MCF 10A (cell line): ENCODE measurements at places on chromosomes 7 and 10. TPM values are rescaled to one million over a fixed set of nuclear protein-coding genes. Genes with fewer than 3 reads are reported as not detected.

Gene LBX1
- total RNA-seq = not detected in 2 replicates

Gene UPK3BL2
- 17.4 and 20.0 TPM in 2 replicates for total RNA-seq

Gene CREB3L2
- 74.2 and 79.4 TPM in 2 replicates for total RNA-seq

Gene NUP205
- total RNA-seq = 50.6 and 51.0 TPM in 2 replicates

Gene ZCCHC24
- 2.8 and 3.1 TPM in 2 replicates for total RNA-seq

GRCh38 chr7:41979834-41980307 is 257.1 kb downstream of the GLI3 start:
- H3K27me3 ChIP-seq = no peaks in the 10 kb centered on the region
- H3K27ac ChIP-seq = peak overlapping the region; percentile 28
- H3K4me1 ChIP-seq = peaks cover 43% of the 10 kb centered on the region
- no peak overlapping the region for H3K4me3 ChIP-seq

GRCh38 chr10:89022734-89023133 is 32.1 kb downstream of the FAS start:
- no peak for DNase-seq
- peaks cover 62% of the 10 kb centered on the region for H3K36me3 ChIP-seq
- no peaks in the 10 kb centered on the region for H3K27me3 ChIP-seq
- H3K4me3 ChIP-seq = no peak overlapping the region

- H3K4me1 ChIP-seq = peaks cover 10% of the 10 kb centered on the region
- peaks cover 5% of the 10 kb centered on the region for H3K36me3 ChIP-seq
- no peak for DNase-seq
- no peak overlapping the region for H3K27ac ChIP-seq
Observed at GRCh38 chr10:80585812-80586211, 48.1 kb downstream of the SH2D4B start.

GRCh38 chr10:12909836-12910185 is 91.7 kb downstream of the CCDC3 start:
- peaks cover 6% of the 10 kb centered on the region for H3K4me1 ChIP-seq
- H3K27me3 ChIP-seq = no peaks in the 10 kb centered on the region
- no peak overlapping the region for H3K4me3 ChIP-seq
- no peak for DNase-seq
- no peaks in the 10 kb centered on the region for H3K36me3 ChIP-seq

DNA sequence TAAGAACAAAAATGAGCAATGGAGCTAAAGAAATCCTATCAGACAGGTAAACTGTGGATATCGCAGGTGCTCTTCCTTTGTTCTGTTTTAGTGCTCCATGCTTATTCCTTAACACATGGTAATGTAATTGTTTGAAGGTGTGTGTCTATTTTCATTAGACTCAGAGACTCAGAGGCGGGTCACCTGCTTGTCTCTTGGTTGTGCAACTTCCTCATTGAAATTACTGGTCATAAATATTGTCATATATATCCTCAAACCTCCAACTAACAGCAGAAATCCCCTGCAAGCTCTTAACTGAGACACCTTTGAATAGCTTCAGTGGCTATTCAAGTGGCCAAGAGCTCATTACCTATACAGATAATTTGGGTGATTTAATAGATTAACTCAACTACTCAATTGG is 177.2 kb downstream of the PTN start:
- H3K4me3 ChIP-seq = no peak overlapping the region
- no peaks in the 10 kb centered on the region for H3K4me1 ChIP-seq
- H3K27ac ChIP-seq = no peak overlapping the region
- DNase-seq = no peak

- peaks cover 22% of the 10 kb centered on the region for H3K27me3 ChIP-seq
- H3K4me3 ChIP-seq = no peak overlapping the region
- H3K36me3 ChIP-seq = no peaks in the 10 kb centered on the region
- no peaks in the 10 kb centered on the region for H3K4me1 ChIP-seq
- no peak for DNase-seq
- H3K27ac ChIP-seq = no peak overlapping the region
Observed at GRCh38 chr7:132092106-132092505, 484.2 kb downstream of the PLXNA4 start.

DNA sequence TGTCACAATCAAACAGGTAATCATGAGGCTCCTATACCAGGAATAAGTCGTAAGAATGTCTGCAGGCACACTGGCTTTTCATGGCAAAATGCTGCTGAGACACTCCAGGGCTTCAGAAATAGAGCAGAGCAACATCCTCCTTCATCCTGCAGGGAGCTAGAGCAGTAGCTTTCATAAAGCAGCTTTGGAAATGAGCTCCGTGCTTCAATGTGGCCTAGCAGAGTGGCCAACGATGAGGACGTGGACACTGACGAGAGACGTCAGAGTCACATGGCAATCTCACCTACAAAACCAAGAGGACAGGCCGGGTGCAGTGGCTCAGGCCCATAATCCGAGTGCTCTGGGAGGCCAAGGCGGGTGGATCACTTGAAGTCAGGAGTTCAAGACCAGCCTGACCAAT is 9.8 kb downstream of the COBL start:
- H3K27ac ChIP-seq = no peak overlapping the region
- H3K36me3 ChIP-seq = no peaks in the 10 kb centered on the region
- no peak for DNase-seq
- no peaks in the 10 kb centered on the region for H3K27me3 ChIP-seq

DNA sequence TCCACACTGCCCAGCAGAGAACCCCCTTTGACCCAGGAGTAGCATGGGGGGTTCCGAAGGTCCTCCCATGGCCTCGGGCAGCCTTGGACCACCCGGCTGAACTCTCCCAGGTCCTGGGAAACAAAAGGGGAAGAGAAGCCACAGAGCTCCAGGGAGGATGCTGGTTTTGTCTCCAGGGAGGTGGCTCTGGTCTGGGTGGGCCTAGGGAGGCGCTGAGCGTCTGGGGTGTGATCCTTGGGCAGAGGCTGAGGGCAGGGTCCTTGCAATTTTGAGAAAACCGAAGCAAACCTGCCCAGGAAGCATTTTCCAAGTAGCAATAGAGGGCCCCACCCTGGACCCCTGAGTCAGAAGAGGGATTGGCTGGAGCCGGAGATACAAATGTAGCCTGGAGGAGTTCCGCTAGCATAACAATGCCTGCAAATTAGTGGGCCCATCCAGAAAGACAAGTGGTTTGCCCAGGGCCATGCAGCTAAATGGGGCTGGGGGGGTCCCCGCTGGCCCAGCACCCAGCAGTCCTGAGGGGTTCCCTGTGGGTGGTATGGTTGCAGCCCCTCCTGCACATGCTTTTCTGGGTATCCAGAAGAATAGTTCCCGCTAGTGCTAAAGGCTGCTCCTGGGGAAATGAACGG is 2.0 kb downstream of the UTF1 start:
- DNase-seq = no peak
- no peaks in the 10 kb centered on the region for H3K27me3 ChIP-seq
- H3K4me3 ChIP-seq = no peak overlapping the region
- H3K27ac ChIP-seq = no peak overlapping the region

- no peak overlapping the region for H3K27ac ChIP-seq
- no peak overlapping the region for H3K4me3 ChIP-seq
- DNase-seq = no peak
- H3K27me3 ChIP-seq = peaks cover 9% of the 10 kb centered on the region
Observed at GRCh38 chr10:126611303-126611702, 59.2 kb downstream of the C10orf90 start.

DNA sequence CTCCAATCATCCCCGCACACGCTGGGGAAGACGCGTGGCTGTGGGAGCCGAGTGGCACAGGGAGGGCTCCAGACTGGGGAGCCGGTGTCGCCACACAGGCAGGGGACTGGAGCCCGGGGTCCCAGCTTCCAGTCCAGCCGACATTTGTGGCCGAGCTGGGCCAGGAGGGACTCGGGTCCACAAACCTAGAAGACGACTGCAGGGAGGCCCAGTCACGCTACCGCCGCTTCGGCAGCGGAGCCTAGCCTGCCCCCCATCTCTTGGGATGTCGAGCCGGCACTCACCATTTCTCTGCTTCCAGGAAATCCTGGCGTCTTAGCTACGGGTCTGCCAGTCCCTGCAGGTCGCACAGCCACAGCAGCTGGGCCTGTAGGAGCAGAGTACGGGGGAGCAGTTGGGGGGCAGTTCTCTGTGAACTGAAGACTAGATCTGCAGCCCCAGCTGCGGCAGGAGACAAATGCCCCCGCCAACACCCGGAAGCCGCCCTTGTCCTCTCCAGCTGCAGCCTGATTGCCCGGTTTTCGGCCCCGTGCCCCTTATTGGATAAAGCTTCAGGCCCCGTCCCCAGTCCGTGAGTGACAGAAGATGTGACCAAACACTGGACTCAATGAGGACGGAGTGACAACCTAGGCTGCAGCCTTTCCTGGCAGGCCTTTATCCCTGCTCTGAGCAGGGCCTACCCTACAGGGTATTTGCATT is 270.7 kb downstream of the ZNF33B start:
- DNase-seq = no peak
- H3K27me3 ChIP-seq = no peaks in the 10 kb centered on the region
- H3K4me3 ChIP-seq = peak overlapping the region; percentile 57
- no peaks in the 10 kb centered on the region for H3K36me3 ChIP-seq

GRCh38 chr7:75584354-75584753 is 92.2 kb downstream of the SPDYE5 start:
- H3K36me3 ChIP-seq = peaks cover 54% of the 10 kb centered on the region
- no peaks in the 10 kb centered on the region for H3K27me3 ChIP-seq
- no peak for DNase-seq
- no peak overlapping the region for H3K4me3 ChIP-seq

DNA sequence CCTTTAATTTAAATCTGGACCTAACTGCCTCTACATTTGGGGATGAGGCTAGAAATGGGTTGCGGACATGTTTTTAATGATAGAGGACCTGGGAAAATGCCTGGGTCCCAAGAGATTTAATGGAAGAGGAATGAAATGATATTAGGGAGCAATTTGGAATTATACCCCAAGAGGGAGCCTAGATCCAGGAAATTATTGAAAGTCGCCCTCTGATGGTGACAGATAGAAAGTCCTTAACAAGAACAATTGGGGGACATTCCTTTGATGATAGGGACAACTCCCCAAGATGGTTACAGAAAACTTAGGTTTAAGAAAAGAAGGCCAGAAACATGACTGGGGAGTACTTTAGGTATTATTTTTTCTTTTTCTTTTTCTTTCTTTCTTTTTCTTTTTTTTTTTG is 9.5 kb upstream of the TSGA13 start:
- H3K27ac ChIP-seq = no peak overlapping the region
- H3K36me3 ChIP-seq = no peaks in the 10 kb centered on the region
- no peak overlapping the region for H3K4me3 ChIP-seq
- peak; percentile 55 for DNase-seq
- H3K4me1 ChIP-seq = no peaks in the 10 kb centered on the region

- peaks cover 5% of the 10 kb centered on the region for H3K36me3 ChIP-seq
- peaks cover 22% of the 10 kb centered on the region for H3K4me1 ChIP-seq
- H3K27me3 ChIP-seq = no peaks in the 10 kb centered on the region
- no peak overlapping the region for H3K27ac ChIP-seq
Observed at GRCh38 chr7:157312941-157313340, 23.9 kb upstream of the DNAJB6 start.
